ENCODE measurements at places on chromosomes 6 and 20.

- no peak for DNase-seq
Measured at GRCh38 chr6:13965582-13966127, 40.9 kb downstream of the RNF182 start.

DNA sequence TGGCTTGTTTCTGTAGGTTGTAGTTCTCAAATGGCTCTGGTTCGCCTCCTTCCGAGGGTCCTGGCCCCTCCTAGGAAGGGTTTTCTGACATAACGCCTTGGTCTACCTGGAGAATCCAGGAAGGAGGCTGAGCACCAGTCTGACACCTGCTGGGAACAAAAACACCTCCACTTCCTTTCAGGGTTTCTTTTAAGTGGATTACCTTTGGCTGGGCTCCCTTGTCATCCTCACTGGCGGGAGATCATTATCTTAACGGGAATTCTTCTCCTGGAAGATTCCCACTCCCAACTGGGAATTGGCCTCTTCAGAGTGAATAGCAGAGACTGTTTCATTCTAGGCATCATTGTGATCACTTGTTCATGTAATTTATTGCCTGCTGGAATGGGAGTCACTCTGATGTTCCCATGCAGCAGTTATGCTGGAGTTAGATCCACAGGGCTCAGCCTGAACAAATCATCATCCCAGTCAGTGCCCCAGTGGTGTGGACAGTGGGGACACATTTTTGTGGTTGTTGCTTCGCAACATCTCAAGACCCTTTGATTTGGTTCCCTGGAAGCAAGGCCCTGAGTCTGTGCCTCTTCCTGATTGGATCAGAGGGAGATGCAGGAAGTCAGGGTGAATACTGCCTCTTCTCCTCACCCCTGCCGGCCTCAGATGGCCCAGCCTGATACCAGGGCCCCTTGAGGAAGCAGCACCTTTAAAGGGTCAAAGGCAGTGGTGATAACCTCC lies 49.1 kb downstream of the LYRM2 start:
- no peak for DNase-seq

GRCh38 chr6:91127752-91128151 lies 540.9 kb upstream of the MAP3K7 start:
- no peak for DNase-seq

DNA sequence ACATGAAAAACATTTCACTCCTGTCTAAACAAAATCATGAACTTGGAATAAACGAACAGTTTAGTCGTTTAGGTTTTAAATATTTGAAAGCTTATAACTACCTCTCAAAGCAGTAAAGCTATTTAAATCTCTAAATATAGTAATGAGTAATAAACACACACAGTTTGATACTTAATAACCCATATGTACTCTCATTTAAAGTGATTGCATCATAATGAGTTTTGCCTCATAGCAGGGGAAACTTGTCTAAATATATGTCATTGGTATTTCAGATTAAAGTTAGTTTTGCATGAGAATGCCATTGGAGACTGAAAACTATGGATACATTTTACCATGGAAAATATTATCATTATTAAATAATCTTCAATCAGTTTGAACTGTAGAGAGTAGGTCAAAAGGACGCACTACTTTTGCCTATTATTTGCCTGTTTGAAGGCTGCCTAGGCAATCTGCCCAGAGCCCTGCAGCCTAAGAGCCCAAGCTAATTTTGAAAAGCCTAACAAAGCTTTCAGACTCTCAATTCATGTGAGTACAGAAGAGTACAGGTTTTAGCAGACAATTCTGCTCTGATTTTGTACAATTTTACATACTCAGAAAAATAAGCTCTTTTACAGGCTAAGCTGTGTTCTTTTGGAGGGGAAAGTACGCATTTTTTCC lies 632.8 kb downstream of the HACE1 start:
- DNase-seq: no peak

- DNase-seq: no peak
Measured at GRCh38 chr20:63961664-63962425, 5.6 kb upstream of the UCKL1 start.

GRCh38 chr6:121430514-121431460 lies 4.7 kb upstream of the GJA1 start:
- no peak for DNase-seq

DNA sequence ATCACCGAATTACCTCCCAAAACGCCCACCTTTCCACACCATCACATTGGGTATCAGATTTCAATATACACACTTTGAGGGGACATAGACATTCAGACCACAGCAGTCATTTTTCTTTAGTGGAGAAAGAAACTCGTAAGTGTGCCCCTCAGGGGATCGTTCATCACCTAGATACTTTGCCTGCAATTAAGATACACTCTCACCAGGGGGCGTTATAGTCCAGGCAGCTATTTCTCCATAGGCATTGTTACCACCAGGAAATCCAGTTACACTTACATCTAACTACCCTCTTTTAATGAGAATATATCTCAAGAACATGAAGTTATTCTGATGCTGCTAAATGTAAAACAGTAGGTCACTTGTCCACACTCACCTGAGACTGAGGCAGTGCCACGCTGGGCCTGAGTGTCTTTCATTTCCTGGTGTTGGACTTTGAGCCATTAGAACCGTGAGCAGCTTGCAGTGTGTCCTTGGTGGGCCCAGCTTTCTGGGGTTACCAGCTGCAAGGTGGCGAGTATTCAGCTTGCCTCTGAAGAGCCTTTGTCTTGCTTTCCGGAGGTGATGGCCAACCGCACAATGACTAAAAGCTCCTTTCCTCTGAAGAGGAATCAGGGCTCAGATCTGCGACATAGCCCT lies 35.1 kb upstream of the UNC93A start:
- no peak for DNase-seq

GRCh38 chr6:150146436-150146835 lies 3.6 kb downstream of the PPP1R14C start:
- DNase-seq: no peak

- DNase-seq: peak; percentile 63
Measured at GRCh38 chr6:87756858-87757257, 54.8 kb upstream of the AKIRIN2 start.

DNA sequence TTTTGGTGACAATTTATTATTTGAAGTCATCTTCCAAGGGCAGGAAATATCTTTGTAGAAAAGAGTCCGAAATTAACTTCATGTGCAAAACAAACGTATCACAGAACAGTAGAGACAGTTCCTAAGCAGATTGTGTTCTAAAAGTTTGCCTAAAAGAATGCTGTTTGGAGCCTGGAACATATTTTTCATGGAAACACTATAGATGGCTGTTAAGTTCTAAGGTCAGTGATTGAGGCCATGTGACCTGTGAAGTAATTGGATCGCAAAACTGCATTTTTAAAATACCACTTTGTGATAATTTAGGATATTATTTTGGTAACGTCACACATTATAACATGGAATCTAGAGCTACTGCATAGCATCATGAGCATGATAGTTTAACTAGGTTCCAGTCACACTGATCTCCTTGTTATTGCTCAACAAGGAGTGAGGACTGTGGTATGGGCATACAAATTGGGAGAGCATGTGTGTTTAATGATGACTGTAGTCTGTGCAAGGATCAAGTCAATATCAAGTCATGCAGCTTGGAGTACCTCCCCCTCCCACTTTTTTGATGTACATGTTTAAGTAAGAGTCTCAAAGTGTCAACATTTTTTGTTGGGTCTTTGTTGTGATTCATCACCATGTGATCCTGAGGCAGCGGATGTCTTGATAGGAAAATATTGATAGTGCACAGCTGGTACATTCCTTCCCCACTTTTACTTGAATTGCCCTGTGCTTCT lies 609.3 kb upstream of the CITED2 start:
- no peak for DNase-seq

GRCh38 chr6:141282263-141282662 lies 850.5 kb upstream of the GJE1 start:
- DNase-seq: no peak

GRCh38 chr20:60299951-60300350 lies 341.7 kb downstream of the CDH26 start:
- no peak for DNase-seq

DNA sequence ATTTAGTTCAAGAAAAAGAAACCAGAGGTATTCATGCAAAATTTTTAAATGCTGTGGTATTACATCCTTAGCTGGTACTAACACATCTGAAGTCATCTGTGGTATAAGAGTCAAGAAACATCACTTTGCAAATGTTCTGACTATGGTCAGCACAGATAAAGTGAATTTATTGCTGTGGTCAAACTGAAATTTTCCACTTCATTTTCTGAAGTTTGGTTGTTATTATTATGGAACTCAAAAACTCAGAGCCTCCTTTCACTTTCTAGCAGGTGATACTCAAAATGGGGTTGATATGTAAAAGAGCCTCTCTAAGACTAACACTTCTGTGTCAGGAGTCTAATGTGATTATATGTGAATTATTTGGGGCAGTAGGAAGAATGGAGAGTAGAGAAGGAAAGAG lies 257.8 kb downstream of the RNGTT start:
- peak; percentile 7 for DNase-seq

GRCh38 chr20:38092915-38093314 lies 59.4 kb downstream of the RPRD1B start:
- no peak for DNase-seq

- no peak for DNase-seq
Measured at GRCh38 chr6:167306401-167306998, 15.4 kb downstream of the UNC93A start.

DNA sequence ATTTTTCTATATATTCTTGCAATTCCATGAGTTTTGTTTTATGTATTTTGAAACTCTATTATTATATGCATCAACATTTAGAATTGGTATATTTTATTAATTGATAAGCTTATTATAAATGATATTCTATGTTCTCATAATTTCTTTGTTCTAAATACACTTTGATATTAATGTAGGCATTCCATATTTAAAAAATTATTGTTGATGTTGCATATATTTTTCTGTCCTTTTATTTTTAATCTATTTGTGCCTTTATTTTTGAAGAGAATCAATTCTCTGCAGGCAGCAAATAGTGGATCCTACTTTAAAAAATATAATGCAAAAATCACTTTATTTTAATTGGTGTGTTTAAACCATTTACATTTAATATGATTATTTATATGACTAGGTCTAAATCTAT lies 29.6 kb downstream of the SIRPD start:
- DNase-seq: no peak

DNA sequence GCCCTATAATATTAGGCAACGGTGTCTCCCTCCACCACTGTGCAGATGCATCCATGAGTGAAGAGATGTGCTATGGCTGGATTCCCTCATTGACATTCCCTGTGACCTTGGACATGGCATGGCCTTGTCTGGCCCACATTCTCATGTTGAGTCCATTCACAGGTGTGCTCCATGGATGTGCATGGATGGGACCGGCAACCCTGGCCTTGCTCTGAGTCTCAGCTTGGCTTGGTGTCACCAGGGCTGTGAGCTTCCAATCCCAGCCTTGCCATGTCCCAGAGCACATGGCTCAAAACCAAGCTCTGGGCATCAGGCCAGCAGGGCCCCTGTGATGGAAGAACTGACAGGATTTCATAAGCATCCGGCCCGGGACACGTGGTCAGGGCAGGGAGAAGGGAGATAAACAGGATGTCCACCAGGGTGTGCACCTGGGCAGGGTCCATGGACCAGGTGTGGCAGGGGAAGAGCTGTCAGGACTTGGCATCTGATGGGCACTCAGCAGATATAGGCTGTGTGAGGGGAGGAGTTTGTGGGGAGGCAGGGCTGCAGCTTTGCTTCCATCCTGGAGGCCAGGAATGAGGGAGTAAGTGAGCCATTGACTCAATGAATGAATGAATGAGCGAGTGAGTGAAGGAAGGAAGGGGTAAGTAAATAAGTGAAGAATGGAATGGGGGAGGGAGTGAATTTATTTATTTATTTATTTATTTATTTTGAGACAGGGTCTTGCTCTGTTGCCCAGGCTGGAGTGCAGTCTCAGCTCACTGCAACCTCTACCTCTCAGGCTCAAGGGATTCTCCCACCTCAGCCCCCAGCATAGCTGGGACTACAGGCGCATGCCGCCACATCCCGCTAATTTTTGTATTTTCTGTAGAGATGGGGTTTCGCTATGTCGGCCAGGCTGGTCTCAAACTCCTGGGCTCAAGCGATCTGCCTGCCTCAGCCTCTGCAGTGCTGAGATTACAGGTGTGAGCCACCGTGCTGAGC lies 15.7 kb downstream of the NRSN2 start:
- no peak for DNase-seq

DNA sequence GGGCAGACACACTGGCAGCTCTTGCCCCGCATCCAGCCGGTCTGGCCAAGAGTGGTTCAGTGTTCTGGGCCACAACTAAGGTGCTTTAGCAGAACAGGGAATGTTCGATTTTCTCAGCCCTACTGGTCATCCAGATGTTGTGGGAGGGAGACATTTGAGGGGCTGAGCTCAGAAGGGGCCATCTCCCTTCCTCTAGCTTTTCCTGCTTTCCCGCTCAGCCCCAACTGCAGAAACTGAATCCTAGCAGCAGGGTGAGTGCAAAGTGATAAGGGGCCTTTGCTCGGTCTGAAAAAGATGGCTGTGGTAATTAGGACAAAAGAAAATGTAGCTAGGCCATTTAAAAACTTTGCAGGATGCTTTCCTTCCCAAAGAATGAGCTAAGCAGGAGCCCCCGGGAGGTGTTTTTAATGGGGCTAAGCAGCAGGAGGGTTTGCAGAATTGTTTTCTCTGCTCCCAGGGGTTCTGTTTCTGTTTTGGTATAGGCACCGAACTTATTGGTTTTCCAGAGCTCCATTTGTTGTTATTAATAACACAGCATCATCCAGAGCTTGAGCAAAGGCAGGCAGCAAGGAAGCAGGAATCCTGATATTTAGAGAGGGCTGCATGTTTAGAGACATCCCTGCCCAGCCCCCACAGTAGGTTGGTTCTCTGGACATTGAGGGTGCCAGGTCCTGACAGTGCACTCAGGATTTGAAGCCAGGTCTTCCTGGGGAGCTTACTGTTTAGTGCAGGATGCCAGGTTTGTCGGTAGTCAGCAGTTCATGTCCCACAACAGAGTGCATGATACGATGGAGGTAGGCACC lies 210.9 kb downstream of the SLC24A3 start:
- DNase-seq: no peak

DNA sequence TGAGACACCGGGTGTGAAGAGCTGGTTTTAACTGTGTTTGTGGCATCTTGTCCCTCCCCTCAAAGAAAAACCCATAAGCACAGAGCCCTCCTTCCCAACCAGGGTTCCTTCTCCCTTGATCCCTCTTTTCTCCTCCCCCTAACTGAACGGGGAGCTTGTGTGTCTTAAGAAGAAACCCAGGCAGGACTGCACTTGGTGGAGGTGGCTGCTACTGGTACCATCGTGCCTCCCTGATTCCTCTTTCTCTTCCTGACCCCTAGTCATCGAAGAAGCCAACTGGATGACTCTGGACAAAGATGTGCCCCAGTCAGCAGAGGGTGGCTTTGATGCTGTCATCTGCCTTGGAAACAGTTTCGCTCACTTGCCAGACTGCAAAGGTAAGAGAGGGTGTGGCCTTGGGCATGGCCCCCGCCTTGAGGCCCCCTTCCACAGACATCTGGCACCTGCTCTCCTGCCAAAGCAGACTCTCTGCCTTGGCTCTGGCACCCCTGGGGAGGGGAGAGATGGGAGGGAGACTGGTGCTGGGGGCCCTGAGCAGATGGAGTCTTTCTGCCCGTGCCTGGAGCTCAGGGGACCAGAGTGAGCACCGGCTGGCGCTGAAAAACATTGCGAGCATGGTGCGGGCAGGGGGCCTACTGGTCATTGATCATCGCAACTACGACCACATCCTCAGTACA lies 2.1 kb downstream of the GNMT start:
- no peak for DNase-seq
